A549 treated with CORT108297 at 1 μM for 4 hours (cell line): ENCODE measurements at places on chromosomes 6 and 20. TPM values are rescaled to one million over a fixed set of nuclear protein-coding genes. Genes with fewer than 3 reads are reported as not detected.

Gene ZNF512B
- 8.5 to 13.9 TPM (median 13.1 TPM) in 5 replicates for total RNA-seq

Gene RSPO4
- not detected in 5 replicates for total RNA-seq

Gene LY6G6C
- total RNA-seq: 0.09 to 0.12 TPM (median 0.10 TPM) in 3 of 5 replicates, not detected in the others

Gene TRPC4AP
- 53.6 to 61.9 TPM (median 58.9 TPM) in 5 replicates for total RNA-seq

Gene HLA-DQA1
- total RNA-seq: not detected in 5 replicates

Gene RBPJL
- total RNA-seq: not detected in 5 replicates

Gene STX11
- total RNA-seq: 1.9 to 2.3 TPM (median 2.1 TPM) in 5 replicates

Gene ARMH2
- total RNA-seq: not detected in 5 replicates

Gene PCSK2
- total RNA-seq: not detected in 5 replicates

Gene C6orf132
- total RNA-seq: 1.2 to 1.8 TPM (median 1.6 TPM) in 5 replicates

Gene TNFRSF6B
- 0.47 to 1.4 TPM (median 0.76 TPM) in 5 replicates for total RNA-seq
